ENCODE measurements at places on chromosomes 7 and 10.

GRCh38 chr10:99853655-99854054 is 71.2 kb downstream of the ABCC2 start:
- no peak for DNase-seq

DNA sequence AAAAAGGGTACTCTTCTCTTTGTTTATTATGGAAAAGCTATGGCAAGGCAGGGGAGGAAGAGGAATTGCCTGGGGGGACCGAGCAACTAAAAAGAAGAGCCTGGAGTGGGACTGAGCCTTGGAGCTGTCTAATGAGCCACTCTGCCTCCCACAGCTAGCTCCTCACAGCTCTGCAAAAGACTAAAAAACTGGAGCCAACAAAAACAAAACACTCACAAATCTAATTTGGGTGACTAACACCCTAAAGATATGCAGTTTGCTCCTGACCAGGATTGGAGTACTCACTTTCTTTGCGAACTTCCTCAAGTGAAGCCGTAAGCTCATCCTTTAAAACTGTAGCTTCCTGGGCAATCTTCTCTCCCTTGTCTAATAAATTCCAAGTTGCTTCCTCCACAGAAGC is 89.4 kb downstream of the CTNNA3 start:
- no peak for DNase-seq

DNA sequence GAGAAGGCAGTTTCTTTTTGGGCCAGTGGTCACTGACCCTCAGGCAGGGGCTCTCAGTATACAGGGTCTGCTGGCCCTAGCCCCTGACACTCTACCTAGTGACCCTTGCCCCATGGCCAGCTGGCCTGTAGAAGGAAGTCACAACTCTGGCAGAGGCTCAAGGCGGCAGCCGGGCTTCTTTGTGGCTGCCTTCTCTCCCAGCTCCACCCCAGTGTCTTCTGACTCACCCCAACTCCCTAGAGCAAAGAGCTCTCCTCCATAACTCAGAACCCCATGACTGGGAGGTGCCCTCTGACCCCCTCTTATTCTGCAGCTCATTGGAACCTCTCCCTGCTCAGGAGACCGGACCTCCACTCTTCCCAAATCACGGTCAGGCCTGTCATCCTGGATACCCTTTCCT is 358.2 kb downstream of the FGFR2 start:
- DNase-seq: no peak

- no peak for DNase-seq
Measured at GRCh38 chr7:7810380-7810779, 92.0 kb upstream of the RPA3 start.

GRCh38 chr10:1548596-1548995 is 188.7 kb downstream of the ADARB2 start:
- no peak for DNase-seq

DNA sequence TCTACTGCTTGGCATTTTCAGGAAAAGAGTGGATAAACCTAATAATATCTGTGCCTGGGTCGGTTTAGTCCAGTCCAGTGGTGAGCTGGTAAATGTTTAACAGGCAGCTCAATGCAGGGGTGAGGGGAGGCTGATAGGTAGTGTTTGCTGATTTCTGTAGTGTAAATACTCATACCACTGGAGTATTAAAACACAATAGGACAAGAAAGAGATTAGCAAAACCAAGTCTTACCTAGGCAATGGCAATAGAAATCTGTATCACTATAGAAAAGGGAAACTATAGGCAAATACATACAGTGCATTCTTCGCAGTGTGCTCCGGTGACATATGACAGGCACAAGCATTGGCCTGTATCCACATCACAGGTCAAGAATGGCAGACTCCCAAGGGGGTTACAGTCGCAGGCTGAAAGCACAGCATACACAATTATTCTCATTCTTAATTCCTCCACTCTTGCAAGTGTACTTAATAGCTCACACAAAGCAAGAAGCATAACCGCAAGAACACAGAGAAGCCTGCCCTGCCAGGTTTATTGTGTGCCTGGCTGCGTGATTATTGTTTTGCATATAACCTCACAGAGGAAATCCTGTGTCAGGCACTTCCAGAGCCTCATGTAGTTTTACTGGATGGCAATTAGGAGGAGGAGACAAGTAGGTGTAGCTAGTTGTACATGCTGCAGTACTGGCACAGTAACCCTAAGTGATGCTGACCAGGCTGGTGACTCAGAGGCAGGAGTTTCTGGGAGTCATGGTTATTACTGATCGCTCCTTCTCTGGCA is 35.0 kb downstream of the LAMB4 start:
- DNase-seq: no peak

DNA sequence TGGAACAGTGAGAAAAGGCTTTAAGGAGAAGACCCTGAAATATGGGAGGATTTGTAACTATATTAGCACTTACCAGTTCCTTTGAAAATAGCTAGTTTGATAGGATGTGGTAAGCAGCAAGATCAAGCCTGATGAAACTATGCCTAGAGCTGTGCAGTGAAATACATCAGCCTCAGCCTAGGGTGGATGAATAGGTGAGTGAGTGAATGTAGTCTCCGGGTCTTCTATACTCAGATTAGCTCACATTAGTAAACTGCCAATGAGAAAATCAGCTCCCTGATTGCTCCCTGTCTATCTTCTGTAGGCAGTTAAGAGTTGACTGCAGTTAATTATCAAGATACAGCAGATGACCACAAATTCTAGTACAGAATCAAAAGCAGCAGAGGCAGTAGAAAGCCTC is 89.6 kb downstream of the ELAPOR2 start:
- DNase-seq: no peak

DNA sequence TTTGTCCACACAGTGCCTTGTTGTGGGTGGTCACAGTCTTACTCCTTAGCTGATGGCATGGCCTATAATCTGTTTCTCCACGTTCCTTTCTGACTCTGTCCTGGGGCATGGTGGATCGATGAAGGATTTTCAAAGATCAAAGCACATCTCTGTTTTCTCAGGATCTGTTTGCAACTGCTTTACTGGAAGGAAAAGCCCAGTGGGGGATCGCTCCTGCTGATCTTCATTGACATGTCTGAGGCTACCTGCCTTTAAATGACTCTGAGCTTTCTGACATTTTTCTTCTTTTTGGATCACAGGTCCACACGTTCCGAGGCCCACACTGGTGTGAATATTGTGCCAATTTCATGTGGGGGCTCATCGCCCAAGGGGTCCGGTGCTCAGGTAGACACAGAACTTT is 68.0 kb upstream of the PRR15 start:
- no peak for DNase-seq

DNA sequence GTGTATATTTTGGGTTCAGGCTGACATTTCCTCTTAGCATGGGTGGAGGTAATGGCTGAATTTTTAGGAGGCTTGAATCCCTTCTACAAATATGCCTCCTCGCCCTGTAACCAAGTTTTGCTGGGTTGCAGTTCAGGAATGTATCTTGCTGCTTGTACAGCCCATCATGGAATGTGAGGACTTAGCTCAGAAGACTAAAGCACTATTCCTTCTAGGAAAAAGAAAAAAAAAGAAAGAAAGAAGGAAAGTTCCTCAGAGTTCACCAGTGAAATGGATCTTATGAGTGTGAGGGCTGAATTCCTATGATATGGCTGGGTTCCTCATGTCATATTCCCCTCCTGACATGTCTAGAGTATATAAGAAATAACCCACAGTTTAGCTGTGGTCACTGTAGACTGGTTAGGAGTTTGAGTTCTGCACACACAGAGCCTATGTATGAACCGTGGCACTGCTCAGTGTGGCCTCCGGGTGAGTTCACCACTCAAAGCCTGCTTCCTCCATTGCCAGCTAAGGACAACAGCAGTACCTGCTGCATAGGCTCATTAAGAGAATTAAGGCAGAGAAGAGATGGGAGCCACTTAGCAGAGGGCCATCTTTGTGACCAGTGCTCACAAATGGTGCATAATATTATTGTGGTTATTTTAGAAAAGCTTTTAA is 114.0 kb downstream of the TACC2 start:
- no peak for DNase-seq

- DNase-seq: no peak
Measured at GRCh38 chr7:63073286-63073685, 925.4 kb upstream of the ZNF722 start.

DNA sequence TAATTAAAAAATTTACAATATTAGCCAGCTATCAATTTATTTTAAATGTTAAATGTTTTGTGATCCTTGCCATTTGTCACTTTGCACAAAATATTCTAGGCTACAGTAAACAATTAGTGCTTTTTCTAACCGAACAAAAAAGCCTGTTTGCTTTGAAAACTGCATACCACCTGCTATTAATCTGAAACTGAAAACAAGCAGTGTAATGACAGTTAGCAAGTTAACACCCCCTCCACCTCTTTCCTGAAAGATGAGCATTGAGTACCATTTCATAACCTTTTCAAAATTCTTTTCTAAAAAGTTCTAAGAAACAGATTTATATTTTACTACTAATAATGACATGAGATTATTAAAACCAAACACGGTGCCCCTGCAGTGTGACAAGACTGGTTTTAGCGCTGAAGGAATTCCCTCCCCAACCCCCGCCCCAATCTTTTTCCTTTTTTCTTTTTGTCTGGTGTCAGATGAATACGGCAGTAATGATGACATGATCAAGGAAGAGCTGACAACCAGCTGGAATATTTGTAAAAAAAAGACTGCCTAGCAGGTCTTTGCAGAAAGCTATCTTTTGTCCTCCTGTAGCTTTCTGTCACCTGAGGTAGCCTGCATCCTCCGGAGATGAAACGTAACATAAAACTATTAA is 175.6 kb downstream of the CHCHD3 start:
- no peak for DNase-seq

GRCh38 chr7:93039786-93040185 is 78.0 kb downstream of the SAMD9 start:
- DNase-seq: no peak

- no peak for DNase-seq
Measured at GRCh38 chr10:133335246-133336117, 1.2 kb downstream of the CALY start.

GRCh38 chr7:127654404-127655394 is 2.7 kb downstream of the SND1 start:
- DNase-seq: no peak

GRCh38 chr10:69043931-69044531 is 43.9 kb upstream of the SRGN start:
- no peak for DNase-seq

- DNase-seq: no peak
Measured at GRCh38 chr7:133109816-133110215, 27.9 kb upstream of the CHCHD3 start.

- DNase-seq: no peak
Measured at GRCh38 chr7:67823345-67823744, 826.7 kb downstream of the TYW1 start.

DNA sequence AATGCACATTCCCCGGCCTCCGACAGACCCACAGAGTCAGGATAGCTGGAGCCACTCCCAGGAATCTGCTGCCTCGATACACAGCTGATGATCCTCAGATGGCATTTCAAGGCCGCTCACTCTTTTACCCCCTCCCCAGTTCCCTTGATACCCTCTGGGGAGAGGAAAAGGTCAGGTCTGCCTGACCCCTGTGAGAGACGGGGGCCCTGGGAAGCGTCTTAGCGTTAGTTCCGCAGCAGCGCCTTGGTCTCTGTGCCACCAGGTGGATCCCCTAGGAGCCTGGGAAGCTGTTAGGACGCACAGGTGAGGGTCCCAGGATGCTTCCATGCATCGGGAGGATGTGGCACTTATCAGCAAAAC is 420.5 kb upstream of the FOXK1 start:
- DNase-seq: no peak

GRCh38 chr7:150956395-150957132 is 21.6 kb downstream of the KCNH2 start:
- no peak for DNase-seq

- no peak for DNase-seq
Measured at GRCh38 chr10:78514459-78514858, 480.8 kb downstream of the RPS24 start.

GRCh38 chr7:13829914-13830900 is 159.3 kb downstream of the ETV1 start:
- DNase-seq: no peak

GRCh38 chr7:142795339-142795863 is 24.6 kb downstream of the PRSS2 start:
- no peak for DNase-seq

GRCh38 chr7:29170781-29171180 is 23.8 kb upstream of the CHN2 start:
- no peak for DNase-seq

GRCh38 chr7:71896535-71896934 is 515.6 kb downstream of the CALN1 start:
- DNase-seq: no peak

DNA sequence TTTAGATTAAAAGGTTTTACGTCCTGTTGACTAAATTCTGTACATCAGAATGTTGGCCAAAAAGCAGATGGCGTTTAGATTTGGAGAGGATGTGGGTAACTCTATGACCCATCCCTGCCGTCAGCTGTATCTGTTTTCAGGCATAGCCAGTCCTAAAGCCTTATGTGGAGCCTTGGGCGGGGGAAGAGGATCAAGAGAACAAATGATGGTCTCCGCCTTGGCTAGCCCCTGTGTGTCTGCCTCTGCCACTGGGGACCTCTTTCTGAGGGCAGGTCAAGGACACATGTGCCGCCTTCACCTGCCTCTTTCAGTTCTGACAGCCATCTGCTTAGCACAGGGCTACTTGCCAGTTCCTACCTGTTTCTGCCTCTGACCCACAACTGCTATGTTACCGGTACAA is 24.1 kb downstream of the PDSS1 start:
- no peak for DNase-seq

DNA sequence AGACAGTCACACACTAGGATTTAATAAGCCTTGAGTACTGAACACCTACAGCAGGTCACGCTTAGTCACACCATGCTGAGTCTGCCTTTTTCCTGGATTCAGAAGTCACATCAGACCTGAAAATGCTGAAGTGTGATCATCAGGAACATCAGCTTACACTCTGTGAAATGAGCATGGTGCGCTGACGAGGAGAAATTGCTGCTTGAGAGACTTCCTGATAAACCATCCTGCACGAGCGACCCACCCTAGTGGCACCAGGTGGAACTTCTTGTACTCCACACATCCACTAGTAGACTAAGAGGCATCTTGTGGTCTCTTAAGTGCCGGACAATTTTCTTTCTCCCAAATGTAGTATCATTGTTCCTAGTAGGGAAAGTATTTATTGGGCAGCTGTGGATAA is 51.8 kb upstream of the MRLN start:
- DNase-seq: no peak

DNA sequence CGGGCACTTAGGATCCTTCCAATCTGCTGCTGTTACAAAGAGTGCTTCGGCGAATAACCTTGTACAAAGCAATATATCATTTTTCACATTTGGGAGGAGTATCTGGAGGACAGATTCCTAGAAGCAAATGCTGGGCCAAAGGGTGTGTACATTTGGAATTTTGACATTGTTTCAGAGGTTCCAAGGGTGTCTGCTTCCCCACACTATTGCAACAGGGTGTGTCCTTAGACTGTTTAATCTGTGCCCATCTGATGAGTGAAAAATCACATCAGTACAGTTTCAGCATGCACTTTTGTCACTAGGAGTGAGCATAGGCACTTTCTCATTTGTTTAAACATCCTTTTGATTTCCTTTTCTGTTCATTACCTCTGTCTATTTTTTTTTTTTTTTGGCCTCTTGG is 8.6 kb upstream of the ELFN1 start:
- DNase-seq: no peak

DNA sequence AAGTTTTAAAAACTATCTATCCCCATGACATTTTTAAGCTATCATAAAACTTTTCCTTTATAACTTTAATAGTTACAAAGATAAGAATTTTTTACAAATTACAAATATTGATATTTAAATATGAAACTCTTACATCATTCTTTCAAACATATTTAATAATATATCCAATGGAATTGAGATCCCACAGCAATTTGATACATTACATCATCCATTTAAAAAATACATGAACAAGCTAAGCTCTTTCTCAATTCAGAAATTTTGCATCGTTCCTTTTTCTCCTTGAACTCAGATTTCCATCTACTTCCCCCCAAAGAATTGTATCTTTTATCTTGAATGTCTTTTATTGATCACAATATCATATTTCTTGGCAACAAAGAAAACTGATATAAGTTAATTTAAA is 118.4 kb upstream of the GLCCI1 start:
- DNase-seq: no peak

All from cortex of kidney (tissue), 1 donor.